PC-3 (cell line): ENCODE measurements at places on chromosomes 11 and 22. TPM values are rescaled to one million over a fixed set of nuclear protein-coding genes. Genes with fewer than 3 reads are reported as not detected.
A peak's percentile ranks its signal among the peaks of the same experiment; 100 is the strongest.

DNA sequence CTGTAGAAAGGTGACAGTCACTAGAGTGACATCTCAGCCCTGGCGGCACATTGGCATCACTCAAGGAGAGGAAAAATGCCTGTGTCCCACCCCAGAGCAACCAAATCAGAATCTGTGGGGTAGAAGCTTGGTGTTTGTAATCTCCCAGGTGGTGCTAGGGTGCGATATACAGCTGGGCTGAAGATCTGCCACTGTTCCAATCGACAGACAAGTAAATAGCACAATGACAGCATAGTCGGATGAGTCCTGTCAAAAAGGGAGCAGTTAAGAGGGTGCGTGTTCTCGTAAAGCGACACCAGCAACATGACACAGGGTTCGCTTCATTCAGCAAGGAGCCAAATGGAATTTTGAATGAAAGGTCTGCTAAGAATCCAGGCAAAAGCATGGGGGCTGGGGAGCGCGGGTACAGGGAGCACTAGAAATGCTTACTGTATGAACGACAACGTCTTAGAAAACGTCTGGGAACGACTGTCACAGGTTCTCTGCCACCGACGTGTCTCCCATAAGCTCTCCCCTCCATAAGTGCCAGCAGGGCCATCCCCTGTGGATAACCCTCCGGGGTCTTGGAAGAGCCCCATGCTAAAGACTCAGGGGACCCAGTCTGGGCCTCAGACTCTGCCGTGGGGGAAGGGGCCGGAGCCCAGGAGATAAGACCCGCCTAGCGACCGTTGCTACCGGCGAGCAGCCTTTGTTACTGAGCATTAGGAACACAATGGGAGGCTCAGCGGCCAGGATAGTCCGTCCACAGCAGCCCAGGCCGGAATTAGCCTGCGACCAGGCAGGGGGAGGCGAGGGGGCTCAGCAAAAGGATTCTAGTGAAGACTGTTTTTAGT, 20.8 kb downstream of the ADA2 start:
- H3K4me3 ChIP-seq = 0 out of 2 replicates have a peak overlapping the region, but pooled peaks have one; percentile 21
- no peak overlapping the region for H3K27ac ChIP-seq
- H3K4me1 ChIP-seq = no peaks in the 10 kb centered on the region
- no peak for DNase-seq

GRCh38 chr22:50633086-50633485, 5.1 kb upstream of the ARSA start:
- no peaks in the 10 kb centered on the region for H3K36me3 ChIP-seq
- H3K4me1 ChIP-seq = peaks cover 6% of the 10 kb centered on the region
- no peaks in the 10 kb centered on the region for H3K27me3 ChIP-seq
- no peak overlapping the region for H3K4me3 ChIP-seq
- no peak for DNase-seq

DNA sequence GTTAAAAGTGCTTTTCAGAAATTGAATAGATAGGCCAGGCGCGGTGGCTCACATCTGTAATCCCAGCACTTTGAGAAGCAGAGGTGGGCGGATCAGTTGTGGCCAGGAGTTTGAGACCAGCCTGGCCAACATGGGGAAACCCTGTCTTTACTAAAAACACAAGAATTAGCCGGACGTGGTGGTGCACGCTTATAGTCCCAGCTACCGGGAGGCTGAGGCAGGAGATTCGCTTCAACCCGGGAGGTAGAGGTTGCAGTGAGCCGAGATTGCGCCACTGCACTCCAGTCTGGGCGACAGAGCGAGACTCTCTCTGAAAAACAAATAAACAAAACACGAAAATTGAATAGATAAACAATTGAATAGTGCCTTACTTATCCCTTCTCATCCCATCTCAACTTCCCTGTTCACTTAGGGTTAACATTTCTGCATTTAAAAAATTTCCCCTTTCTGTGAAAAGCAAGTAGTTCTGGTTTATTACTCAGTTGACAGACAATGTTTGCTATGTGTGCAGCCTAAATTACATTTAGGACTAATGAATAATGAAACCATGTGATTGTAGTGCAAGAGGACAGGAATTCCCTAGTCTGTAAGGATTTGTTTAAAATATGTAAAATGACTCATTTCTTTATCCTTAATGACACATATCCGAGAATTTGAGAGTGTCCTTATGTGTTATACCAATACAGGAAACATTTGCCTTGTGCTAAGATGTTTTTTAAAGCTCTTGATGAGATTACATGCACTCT, 6.0 kb downstream of the RNF169 start:
- peak overlapping the region; percentile 80 for H3K27ac ChIP-seq
- no peaks in the 10 kb centered on the region for H3K27me3 ChIP-seq
- peak overlapping the region; percentile 59 for H3K4me3 ChIP-seq
- peak; percentile 96 for DNase-seq
- no peaks in the 10 kb centered on the region for H3K36me3 ChIP-seq

DNA sequence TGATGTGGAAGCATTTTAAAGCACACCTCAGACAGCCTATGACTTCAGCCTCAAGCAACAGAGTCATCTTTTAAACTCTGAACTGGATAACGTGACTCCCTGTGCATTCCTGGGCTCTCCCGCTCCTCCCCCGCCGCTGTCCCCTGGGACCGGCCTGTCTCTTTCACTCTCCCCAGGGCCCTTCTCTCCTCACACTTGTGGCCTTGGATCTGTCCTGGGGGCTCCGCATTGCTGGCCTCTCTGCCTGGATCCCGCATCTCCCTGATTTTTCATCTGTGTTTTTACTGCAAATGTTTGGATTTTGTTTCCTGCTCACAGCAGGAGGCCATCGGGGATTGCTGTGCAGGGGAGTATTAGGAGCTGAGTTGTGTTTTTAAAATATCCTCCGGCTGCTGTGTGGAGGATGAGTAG, 15.4 kb downstream of the C11orf24 start:
- H3K4me1 ChIP-seq = peaks cover 5% of the 10 kb centered on the region; the same call in 1 of the 2 replicates
- H3K27me3 ChIP-seq = no peaks in the 10 kb centered on the region
- no peak overlapping the region for H3K4me3 ChIP-seq
- DNase-seq = no peak
- H3K36me3 ChIP-seq = no peaks in the 10 kb centered on the region; the same call in 1 of the 2 replicates

DNA sequence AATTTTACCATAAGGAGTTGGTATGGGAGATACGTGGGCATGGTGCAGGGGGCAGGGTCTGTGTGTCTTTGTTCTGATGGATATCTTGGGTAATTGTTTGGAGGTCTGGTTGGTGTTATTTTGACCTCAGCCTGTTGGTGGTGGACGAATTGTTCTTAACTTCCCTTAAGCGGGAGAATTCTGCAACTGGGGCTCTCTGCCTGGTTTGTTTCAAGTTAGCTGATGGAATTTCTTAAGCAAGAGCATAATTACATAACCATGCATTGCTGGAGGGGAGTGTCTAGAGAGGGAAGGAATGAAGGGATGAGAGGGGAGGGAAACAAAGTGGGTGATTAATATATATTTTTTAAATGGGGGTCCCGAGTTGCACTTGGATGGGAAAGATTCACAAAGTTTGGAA, 908.5 kb upstream of the RAG2 start:
- no peaks in the 10 kb centered on the region for H3K36me3 ChIP-seq
- DNase-seq = no peak
- H3K4me1 ChIP-seq = peaks cover 70% of the 10 kb centered on the region
- H3K4me3 ChIP-seq = no peak overlapping the region
- no peaks in the 10 kb centered on the region for H3K27me3 ChIP-seq

DNA sequence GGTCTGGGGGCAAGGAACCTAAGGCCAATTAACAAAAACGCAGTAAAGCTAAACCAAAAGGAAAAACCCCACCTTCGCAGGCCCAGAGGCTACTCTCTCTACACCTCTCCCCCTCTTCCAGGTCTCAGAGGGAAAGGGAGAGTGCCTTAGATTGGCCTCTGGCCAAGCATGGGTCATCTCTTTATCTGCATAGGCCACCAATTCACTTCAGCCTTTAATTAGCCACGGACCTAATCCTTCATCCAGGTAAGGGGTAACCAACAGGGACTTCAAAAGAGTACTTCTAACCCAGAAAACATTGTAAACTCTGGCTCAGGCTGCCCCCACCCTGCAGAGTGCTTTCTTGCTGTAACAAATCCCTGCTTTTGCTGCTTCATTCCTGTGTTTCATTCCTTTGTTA, 9.4 kb downstream of the VSTM5 start:
- no peak overlapping the region for H3K27ac ChIP-seq
- H3K4me3 ChIP-seq = no peak overlapping the region
- no peak for DNase-seq
- peaks cover 42% of the 10 kb centered on the region for H3K4me1 ChIP-seq
- no peaks in the 10 kb centered on the region for H3K36me3 ChIP-seq

GRCh38 chr22:46491946-46492345, 45.5 kb downstream of the CELSR1 start:
- no peak overlapping the region for H3K27ac ChIP-seq
- no peaks in the 10 kb centered on the region for H3K4me1 ChIP-seq
- no peaks in the 10 kb centered on the region for H3K36me3 ChIP-seq
- no peaks in the 10 kb centered on the region for H3K27me3 ChIP-seq
- no peak overlapping the region for H3K4me3 ChIP-seq
- DNase-seq = no peak

DNA sequence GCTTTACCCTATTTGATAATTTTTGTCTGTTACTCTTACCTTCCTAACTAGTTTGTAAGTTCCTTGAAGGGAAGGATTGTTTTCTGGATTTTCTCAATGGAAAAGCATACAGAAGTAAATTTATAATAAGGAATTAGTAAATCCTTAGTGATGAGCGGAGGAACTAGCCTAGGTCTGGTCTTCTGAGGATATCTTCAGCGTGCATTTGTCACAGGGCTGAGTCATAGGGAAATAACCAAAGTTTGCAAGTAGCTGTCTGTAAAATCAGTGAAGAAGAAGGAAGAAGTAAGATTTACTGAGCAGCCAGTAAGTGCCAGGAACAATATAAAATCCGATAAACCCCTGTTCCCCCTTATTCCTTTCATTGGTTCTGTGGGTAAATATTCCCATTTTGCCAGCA, 162.7 kb upstream of the SORL1-AS1 start:
- H3K4me1 ChIP-seq = peaks cover 27% of the 10 kb centered on the region
- H3K36me3 ChIP-seq = peaks cover 33% of the 10 kb centered on the region
- H3K27me3 ChIP-seq = no peaks in the 10 kb centered on the region
- peak overlapping the region; percentile 7; the same call in 1 of the 2 replicates for H3K27ac ChIP-seq
- DNase-seq = peak; percentile 74
- no peak overlapping the region for H3K4me3 ChIP-seq

The HTR3B gene
- total RNA-seq = not detected in 2 replicates

The HPS5 gene
- total RNA-seq = 15.2 and 15.6 TPM in 2 replicates

The SOX6 gene
- total RNA-seq = under 0.01 TPM in 1 of 2 replicates, not detected in the other

The TMEM191C gene
- total RNA-seq = 6.4 and 6.7 TPM in 2 replicates
